ENCODE measurements at places on chromosomes 1 and 21. TPM values are rescaled to one million over a fixed set of nuclear protein-coding genes. Genes with fewer than 3 reads are reported as not detected.

The DDAH1 gene
- 10.1 TPM for total RNA-seq

The SLC1A7 gene
- 0.85 TPM for total RNA-seq

The KCNK2 gene
- not detected for total RNA-seq

- DNase-seq, result no peak
These were observed 146.1 kb upstream of the RUNX1 start for GRCh38 chr21:35195232-35195631.

GRCh38 chr1:198606020-198606438 lies 32.8 kb upstream of the PTPRC start:
- DNase-seq, result no peak

DNA sequence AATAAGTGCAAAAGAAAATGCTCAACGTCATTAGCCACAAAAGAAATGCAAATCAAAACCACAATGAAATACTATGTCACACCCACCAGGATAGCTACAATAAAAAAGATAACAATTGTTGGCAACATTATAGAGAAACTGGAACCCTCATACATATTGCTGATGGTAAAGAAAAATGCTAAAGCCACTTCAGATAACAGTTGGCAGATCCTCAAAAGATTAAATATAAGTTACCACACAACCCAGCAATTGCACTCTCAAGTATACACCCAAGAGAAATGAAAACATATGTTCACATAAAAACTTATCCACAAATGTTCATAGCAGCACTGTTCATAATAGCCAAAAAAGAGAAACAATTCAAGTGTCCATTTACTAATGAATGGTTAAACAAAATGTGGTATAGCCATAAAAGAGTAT lies 20.7 kb downstream of the TRIM33 start:
- no peak for DNase-seq

DNA sequence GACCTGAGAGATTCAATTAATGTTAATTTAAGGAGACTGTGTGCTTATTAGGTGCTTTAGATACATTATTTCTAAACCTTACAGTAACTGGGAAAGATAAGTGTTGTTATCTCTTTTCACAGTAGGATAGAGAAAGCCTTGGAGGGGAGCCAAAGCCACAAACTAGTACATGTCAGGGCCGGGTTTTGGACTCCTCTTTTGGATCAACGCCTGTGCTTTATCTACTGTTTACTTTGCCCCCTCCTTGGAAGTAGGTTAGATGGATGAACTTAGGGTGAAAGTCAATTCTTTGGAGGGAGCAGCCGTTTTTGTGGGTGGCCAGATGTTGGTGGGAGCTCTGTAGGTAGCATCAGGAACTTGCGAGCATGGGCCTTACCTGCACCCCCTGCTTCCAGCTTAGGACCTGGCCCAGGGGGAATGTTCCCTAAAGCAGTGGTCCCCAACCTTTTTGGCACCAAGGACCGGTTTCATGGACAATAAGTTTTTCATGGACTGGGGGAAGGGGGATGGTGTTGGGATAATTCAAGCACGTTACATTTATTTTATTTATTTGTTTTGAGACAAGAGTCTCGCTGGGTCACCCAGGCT lies 1.7 kb downstream of the HHAT start:
- no peak for DNase-seq

DNA sequence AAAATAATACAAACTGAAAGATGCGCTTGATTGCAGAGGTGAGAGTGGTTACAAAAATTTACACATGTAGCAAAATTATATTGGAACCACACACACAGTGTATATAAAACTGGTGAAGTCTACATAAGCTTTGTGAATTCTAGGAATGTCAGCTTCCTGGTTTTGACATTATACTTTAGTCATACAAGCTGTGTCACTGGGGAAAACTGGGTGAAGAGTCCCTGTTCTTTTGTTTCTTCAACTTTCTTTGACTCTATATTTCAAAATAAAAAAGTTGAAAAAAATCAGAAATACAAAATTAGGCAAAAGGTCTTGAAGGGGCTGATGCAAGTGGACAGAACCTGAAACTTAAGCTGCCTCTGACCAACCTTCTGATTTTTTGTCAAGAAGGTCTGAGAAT lies 3.0 kb downstream of the C1QC start:
- no peak for DNase-seq

GRCh38 chr21:45748593-45748992 lies 105.1 kb downstream of the PCBP3 start:
- no peak for DNase-seq

DNA sequence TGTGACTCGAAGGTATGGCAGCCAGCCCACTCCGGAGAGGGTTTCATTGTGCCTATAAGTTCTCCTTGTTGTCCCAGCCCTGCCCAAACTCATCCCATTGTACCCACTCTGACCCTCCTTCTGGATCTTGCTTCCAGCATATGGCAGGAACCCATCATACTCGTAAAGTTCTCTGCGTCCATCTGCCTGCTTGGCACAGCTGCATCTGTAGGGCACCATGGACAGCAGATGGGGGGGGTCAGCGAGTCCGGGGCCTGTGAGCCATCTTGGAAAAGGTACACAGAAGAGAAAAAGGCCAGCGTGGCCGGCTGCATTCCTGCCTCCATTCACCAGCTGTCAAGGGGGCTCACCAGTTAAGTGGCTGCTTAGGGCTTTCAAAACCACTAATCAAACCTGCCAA lies 94.9 kb upstream of the IGSF21 start:
- DNase-seq, result no peak

All from left cardiac atrium (tissue), 4 donors.